Head of caudate nucleus (tissue), 42 donors: ENCODE measurements at places on chromosomes 11 and 22.

DNA sequence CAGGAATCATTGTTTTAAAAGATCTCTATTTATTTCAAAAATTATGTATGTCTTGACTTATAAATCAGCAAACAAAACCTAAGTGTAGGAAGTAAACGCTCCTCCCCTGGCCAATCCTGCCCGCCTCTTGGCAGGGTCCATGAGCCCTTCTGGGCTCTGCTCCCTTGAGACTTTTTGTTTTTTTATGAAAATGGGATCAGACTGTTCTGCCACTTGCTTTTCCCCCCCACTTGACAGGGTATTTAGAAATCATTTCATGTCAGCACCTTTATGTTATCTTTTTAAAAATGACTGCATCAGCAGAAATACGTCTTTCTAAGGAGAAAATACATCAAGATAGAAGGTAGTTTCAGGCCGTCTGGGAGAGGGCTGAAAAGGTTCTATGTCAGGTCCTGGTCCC lies 35.6 kb downstream of the FBLN1 start:
- peak; percentile 34 for DNase-seq

GRCh38 chr11:94630221-94630620 lies 63.1 kb downstream of the PIWIL4 start:
- DNase-seq: no peak

GRCh38 chr11:77471558-77472193 lies 2.2 kb downstream of the PAK1 start:
- peak; percentile 30 for DNase-seq

- DNase-seq: no peak
Observed at GRCh38 chr11:73187854-73188253, 30.2 kb upstream of the P2RY2 start.
